ENCODE measurements at places on chromosomes 4 and X.

- DNase-seq, result no peak
These were observed 420.8 kb upstream of the DIPK2B start for GRCh38 chrX:45621376-45622041.

- no peak for DNase-seq
These were observed 75.5 kb upstream of the CLNK start for GRCh38 chr4:10760086-10760485.

DNA sequence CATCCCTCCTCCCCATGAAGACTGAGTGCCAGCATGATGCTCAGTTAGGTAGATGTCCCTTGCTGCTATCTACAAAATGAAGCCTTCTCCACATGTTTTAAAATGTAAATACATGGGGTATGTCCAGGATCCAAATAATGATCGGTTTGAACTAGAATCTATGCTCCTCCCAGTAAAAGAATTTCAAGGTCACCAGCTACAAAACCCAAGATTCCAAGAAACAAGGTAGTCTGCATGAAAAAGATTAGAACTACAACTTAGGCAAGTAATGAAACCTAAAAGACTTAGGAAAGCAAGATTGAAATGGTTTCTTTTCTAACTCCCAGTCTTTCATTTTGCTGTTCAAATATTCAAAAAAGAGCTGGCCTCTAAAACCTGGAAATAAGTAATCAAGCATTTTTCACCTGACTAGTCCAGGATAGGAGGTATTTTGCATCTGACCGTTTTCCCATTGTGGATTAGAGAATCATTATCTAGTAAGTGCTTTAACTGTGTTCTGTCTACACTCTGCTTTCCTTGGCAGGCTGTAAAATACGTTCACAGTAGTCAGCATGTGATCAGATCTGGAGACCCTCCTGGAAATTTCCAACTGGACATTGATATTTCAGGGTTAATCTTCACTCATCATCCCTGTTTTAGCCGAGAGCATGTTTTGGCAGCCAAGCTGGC lies 57.4 kb downstream of the CC2D2A start:
- DNase-seq, result no peak

GRCh38 chrX:23559975-23560374 lies 107.3 kb upstream of the PRDX4 start:
- DNase-seq, result no peak
